ENCODE measurements at places on chromosomes 7 and 10. TPM values are rescaled to one million over a fixed set of nuclear protein-coding genes. Genes with fewer than 3 reads are reported as not detected.

Gene CTBP2
- polyA plus RNA-seq, result 56.8 TPM

Gene CPED1
- polyA plus RNA-seq, result 2.5 TPM

Gene LIPN
- polyA plus RNA-seq, result 0.04 TPM

Gene NUDT13
- polyA plus RNA-seq, result 2.0 TPM

Gene STEAP4
- 0.22 TPM for polyA plus RNA-seq

Gene ARHGAP12
- polyA plus RNA-seq, result 34.0 TPM

Gene ETV1
- polyA plus RNA-seq, result under 0.01 TPM

Gene PFKFB3
- 10.1 TPM for polyA plus RNA-seq

Gene CPVL
- polyA plus RNA-seq, result 6.5 TPM

Gene NXPH1
- not detected for polyA plus RNA-seq

Gene MSMB
- polyA plus RNA-seq, result 0.58 TPM

Gene CHN2
- 22.3 TPM for polyA plus RNA-seq

GRCh38 chr7:55026867-55027490, 8.2 kb downstream of the EGFR start:
- no peak for DNase-seq

- no peak for DNase-seq
These were observed 85.6 kb downstream of the RNF216 start for GRCh38 chr7:5695727-5696345.

DNA sequence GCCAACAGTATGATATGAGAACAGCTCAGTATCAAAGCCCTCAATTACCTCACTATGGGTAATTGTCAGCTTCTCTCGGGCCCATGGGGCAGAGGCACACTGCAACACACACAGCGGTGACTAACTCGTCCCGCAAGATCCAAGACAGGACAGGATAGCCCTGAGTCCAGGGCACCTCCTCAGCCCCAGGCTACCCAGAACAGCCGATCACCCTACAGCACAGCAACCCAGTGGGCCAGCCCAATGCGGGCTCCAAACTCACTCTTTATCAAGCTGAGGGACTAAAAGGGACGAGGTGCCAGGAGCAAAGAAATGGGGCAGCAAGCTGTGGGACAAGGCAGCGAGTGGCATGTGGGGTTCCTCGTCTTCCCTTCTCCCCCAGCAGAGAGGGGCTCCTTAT, 765.1 kb downstream of the GRID1 start:
- DNase-seq, result no peak

GRCh38 chr10:123640016-123640535, 26.1 kb upstream of the GPR26 start:
- no peak for DNase-seq

- no peak for DNase-seq
These were observed 56.4 kb downstream of the HIPK2 start for GRCh38 chr7:139721417-139721816.

DNA sequence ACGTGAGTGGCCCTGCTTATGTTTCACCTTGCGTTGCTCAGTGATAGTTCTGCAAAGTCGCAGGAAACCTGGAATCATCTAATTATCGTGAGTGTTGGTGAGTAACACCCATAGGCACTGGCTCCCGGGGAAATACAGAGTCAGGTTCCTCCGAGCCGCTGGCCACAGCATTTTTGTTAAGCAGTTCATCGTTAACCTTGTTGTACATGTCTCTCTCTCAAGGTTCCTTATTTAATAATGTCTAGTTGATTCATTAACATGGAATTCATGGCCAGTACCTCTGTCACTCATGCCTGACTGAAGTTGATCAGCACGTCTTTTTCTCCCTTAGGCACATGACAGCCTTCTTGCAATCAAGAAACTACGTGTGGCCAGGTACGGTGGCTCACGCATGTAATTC, 3.1 kb upstream of the ZFAND2A start:
- no peak for DNase-seq

DNA sequence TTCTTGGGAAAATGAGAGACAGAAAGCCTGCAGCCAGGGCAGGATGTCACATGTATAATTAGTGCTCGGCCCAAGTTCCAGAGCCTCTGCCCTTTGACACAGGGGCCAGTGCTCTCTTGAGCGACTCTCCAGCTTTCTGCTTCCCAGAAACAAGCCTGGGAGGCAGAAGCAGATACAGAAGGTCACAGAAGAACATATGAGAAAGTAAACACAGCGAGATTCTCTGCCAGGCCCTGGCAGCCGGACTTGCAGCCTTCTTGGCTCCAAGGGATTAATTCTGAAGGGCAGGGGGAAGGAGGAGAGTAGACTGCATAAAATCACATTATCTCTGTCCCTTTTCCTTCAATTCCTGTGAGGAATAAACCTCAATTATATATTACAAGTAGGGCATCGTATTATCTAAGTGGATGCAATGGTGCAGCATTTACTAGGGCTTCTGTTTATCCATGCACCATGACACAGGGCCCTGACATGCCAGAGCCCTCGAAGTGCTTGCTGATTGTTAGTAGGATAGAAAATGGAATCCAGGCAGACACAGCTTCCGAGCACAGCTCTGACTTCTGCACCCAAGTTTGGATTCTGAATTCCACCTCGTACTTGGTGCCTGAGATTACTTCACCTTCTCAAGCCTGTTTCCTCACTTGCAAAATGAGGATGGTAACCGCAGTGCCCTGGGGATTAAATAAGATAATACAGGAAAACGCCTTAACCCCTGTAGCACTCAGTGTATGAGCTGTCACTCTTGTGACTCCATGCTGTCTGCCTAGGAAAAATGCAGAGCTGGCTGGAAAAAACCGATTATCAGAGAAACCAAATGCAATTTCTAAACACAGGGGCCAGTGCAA, 536.5 kb downstream of the TNS3 start:
- no peak for DNase-seq

DNA sequence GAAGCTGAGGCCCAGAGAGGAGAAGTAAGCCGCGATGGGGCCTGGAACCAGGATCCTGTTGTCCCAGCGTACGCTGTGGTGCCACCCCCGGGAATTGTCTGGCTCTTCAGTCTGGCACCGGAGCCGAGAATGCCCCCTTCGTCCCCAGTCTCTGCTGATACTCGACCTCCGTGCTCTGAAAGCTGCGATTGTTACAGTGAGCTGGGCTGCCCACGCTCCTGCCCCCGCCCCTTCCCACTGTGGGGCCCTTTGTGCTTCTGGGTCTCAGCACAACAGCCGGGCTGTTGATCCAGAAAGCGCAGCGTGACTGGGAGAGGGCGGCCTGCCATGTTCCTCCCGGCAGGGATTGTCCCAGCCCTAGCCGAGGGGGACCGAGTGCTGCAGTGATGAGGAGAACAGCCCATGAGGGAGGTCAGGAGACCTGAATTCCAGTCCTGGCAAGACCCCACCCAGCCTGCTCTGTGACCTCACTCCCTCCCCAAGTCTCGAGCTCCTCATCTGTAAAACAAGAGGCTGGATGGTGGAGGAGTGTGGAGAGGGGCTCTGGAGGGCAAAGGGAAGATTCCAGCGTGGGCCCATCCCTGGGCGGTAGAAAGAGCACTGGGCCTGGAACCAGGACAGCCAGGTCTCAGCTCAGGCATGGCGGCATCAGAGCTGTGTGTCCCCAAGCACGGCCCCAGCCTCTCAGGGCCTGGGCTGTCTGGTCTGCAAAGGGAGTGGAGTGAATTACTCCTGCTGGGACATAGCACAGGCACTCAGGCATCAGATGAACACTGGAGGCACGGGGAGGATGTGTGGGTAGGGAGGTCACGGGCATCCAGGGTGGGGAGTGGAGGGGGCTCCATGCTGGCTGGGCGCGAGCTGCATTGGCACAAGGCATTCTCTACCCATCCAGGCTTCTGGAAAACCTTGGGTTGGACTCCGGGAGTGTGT, 43.6 kb downstream of the TSPAN15 start:
- DNase-seq, result no peak

DNA sequence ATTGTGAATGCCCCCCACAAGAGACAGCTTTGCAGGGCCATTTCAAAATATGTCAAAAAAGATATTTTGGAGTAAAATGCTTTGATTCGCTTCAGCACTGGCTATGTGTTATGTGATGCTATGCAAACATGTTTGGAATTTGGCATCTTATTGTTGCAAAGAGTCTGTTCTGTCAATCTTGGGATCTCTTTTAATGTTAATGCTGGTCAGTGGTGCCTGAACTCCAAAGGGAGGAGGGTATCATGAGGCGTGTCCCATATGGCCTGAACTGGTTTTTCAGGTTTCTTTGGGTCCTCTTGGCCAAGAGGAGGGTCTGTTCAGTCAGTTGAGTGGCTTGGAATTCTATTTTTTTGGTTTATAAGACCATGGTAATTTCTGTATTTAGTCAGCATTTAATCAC, 81.4 kb downstream of the HECW1 start:
- DNase-seq, result no peak

- DNase-seq, result peak; percentile 5
These were observed 53.4 kb downstream of the CFAP58 start for GRCh38 chr10:104406715-104407650.

GRCh38 chr10:125060826-125061556, 99.4 kb downstream of the CTBP2 start:
- DNase-seq, result peak; percentile 79

GRCh38 chr10:12800302-12800701, 201.2 kb downstream of the CCDC3 start:
- DNase-seq, result no peak

DNA sequence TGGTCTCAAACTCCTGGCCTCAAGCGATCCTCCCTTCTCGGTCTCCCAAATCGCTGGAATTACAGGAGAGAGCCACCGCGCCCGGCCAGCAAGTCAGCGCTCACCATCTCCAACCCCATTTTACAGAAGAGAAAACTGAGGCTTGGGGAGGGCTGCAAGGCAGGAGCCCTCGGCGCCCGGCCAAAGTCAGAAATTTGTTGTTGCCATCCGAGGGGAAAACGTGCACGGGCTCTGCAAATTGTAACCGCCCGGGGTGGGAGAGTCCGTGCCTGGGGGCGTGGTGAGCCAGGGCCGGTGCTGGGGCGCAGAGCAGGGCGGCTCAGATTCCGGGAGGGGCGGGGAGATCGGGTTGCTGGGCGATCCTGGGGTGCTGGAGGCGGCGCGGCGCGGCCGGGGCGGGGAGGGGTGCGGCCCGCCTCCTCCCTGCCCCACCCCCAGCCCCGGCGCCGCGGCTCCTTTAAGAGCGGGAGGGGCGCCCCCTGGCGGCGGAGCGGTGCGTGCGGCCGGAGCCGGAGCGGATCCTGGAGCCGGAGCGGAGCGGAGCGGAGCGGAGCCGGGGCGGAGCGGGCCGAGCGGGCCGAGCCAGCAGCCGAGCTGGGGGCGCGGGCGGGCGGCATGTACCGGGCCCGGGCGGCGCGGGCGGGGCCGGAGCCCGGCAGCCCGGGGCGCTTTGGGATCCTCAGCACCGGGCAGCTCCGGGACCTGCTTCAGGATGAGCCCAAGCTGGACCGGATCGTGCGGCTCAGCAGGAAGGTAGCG, at the start of gene VPS37D:
TSS of gene VPS37D (plus strand) at position 488 of the 759 bp plus-strand sequence. CDS start at position 616, 128 bp downstream.
- DNase-seq, result peak; percentile 94

DNA sequence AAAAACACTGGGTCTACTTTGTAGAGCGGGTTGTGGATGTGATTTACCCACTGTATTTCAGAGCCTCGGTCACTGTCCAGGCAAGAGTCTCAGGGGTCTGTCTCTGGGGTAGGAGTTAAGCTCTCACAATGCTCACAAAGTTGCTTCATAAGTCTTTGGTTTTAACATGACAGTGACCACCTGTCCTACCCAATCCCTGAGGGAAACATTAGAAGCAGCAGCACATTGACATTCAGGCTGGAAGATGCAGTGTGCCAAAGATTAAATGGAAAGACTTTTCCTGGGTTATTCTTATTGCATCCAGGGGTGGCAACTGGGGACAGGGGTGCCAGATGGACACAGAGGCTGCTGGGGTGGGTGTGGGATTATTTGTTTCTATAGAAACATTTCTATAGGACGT, 330.0 kb downstream of the RNLS start:
- DNase-seq, result no peak

- DNase-seq, result no peak
These were observed 330.1 kb downstream of the EXOC4 start for GRCh38 chr7:133582766-133583523.

- no peak for DNase-seq
These were observed 123.1 kb upstream of the ADO start for GRCh38 chr10:62681211-62681940.

DNA sequence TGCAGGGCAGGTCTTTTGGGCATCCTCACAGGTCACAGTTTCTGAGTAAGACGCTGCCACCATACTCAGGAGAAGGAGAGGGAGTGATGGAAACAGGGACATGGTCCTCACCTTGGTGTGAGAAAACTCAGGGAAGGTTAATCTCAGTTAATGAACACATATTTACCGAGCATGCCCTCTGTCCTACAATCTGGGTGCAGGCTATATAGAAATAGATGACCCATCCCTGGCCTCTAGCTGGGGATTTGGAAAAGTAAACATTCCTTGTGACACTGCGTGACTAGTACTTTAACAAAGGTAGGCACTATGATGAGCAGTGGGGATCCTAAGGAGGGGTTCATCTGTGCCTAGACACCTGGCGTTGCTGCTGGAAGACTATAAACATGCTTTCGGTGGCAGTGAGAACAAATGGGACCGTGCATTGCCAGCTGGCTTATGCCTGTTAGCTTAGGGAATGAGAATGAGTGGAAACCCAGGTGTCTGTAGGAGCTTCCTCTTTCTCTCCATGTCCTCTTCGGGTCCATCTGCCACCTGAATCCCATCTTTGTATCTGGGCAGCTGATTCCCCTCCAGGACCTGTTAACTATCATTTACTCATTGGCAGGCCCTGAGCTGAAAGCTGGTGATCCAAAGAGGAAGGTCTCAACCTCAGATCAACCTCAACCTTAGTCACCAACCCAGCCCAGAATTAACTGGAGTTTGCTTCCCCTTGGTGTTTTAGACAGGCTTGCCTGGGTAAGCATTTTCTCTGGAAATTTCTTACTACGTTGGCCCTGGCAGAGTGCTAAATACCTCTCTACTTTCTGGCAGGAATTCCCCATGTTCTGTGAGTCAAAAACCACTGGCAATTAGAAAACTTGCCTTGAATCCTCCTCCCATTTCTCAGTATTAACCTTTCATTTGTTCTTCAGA, 794 bp downstream of the MBL2 start:
- DNase-seq, result no peak

DNA sequence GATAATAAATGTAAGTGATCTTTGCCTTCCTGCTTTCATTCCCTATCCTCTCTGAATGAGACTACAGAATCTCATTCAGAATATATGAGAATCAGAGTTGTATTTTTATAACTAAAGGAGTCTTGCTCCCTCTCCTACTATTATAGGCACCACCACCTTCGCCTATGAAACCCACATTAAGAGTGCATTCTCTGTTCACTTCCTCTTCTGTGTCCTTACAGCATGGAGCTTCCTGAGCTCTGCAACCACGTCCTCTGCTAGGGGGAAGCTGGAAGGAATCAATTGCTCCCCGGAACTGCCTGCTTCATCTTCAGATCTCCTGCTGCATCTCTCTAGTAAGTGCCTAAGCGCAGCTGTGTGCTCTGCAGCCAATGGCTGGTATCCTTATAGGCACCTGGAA, 820.7 kb downstream of the GRID1 start:
- DNase-seq, result no peak

- no peak for DNase-seq
These were observed 210.0 kb downstream of the MAD1L1 start for GRCh38 chr7:2022737-2023250.

All from small intestine (tissue), 16 donors.